Activated CD8-positive, alpha-beta memory T cell treated with anti-CD3 and anti-CD28 coated beads for 48 hours (primary cell): ENCODE measurements at places on chromosomes 5 and 9.

- no peak for DNase-seq
Measured at GRCh38 chr9:3299872-3300271, 225.9 kb downstream of the RFX3 start.

DNA sequence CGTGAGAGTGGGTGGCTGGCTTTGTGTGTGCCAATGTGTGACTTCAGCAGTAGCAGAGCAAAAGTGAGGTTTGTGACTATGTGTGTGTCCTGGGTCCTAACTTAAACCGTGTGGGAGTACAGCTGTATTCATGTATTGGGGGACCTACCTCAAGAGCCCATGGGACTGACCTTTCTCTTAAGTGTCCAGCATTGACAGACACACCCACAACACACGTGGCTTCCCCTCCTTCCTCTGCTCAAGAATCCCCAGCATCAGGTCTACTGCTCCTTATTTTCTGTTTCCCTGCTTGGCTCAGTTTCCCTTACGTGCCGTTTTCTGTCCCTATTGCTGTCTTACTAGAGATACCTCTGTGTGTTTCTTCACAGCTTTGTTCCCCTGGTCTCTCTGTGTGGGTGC, 616 bp downstream of the IL11RA start:
- no peak for DNase-seq

GRCh38 chr5:56850423-56850822, 35.1 kb downstream of the MAP3K1 start:
- no peak for DNase-seq

DNA sequence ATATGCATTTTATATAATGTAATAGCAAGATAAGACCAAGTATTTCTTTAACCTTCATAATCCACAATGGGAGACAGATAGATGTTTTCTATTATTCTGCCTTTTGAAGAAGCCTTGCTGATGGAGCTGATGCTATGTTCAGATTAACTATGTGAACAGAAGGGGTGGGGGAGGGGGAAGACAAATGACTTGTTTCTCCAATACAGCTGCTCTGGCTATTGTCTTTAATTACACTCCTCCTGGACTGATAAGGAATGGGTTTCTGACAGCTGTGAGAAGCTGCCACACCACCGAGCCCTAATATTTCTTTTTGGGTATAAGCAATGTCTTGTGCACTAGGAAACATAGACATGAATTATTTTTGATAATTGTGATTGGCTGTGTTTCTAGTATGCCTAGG, 62.0 kb downstream of the CAVIN4 start:
- no peak for DNase-seq

DNA sequence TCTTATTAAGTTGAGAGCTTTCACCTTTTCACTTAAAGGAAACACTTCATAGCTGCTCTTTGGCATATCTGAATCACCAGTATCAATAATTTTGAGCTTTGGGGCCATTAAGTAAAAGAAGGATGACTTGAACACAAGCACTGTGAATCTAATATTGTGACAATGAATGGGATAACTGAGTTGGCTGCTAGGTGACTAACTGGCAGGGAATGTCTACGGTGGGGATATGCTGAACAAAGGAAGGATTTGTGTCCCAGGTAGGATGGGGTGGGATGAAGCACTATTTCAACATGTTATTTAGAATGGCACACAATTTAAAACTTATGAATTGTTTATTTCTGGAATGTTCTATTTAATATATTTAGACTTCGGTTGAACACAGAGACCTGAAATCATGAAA, 123.6 kb downstream of the TEX10 start:
- no peak for DNase-seq

GRCh38 chr5:85000671-85001070, 616.0 kb upstream of the EDIL3 start:
- DNase-seq, result no peak

- DNase-seq, result no peak
Measured at GRCh38 chr5:8660133-8660893, 791.4 kb downstream of the MTRR start.

GRCh38 chr5:128493657-128494329, 44.3 kb downstream of the FBN2 start:
- no peak for DNase-seq

GRCh38 chr9:79687131-79687447, 115.3 kb downstream of the TLE4 start:
- DNase-seq, result no peak

GRCh38 chr5:135013445-135013844, 20.6 kb downstream of the PITX1 start:
- DNase-seq, result no peak

DNA sequence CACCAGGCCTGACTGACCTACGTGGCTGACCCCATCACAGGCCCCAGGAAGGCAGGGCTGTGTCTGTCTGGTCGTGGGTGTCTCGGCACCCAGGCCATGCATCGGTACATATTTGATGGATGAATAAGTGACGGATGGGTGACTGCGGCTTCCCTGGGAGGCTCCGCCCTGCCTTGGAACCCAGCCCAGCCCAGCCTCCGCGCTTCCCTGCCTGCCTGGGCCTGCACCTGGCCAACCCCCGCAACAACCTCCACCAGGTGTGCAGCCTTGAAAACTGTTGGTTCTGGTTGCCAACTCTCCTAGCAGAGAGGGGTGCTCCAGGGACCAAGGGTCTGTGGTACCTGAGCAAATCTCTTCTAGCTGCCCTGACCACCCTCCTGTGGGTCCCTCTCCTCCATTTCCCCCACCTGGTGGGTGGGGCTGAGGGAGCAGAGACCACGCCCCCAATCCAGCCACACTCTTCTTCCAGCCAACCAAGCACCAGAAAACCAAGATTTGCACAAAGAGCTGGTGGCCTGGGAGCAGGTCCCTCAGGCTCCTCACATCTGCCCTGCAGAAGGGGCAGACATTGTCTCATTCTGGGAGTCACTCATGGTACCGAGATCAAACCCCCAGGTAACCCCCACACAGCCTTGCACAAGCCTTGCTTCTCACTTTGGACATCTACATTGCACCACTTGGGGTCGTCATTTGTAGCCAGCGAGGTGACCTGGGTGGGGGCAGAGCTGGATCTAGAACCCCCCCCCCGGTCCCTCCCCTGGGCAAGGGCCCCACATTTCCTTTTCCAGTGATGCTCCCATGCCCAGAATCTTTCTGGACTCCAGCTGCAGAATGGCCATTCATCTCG, 100.6 kb upstream of the IER5L start:
- DNase-seq, result no peak

- no peak for DNase-seq
Measured at GRCh38 chr5:140181525-140181924, 6.5 kb downstream of the CYSTM1 start.

GRCh38 chr5:138981131-138981530, 106.0 kb upstream of the LRRTM2 start:
- DNase-seq, result no peak

- DNase-seq, result no peak
Measured at GRCh38 chr5:18329328-18329727, 695.1 kb downstream of the TAF11L14 start.

DNA sequence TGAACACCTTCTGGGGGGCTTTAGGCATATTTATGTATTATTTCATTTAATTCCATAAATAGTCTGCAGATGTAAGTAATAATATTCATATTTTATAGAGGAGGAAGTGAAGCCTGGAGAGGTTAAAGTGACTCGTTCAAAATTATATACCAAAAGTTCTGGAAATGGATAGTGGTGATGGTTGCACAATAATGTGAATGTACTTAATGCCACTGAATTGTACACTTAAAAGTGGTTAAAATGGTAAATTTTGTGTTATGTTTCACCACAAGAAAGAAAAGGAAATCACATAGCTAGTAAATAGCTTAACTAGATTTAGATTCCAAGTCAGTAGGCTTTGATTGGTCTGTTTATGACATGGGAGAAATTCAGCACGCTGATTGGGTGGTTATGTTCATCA, 13.0 kb upstream of the TMEFF1 start:
- DNase-seq, result no peak

- DNase-seq, result no peak
Measured at GRCh38 chr9:133125941-133126696, 5.1 kb upstream of the RALGDS start.

DNA sequence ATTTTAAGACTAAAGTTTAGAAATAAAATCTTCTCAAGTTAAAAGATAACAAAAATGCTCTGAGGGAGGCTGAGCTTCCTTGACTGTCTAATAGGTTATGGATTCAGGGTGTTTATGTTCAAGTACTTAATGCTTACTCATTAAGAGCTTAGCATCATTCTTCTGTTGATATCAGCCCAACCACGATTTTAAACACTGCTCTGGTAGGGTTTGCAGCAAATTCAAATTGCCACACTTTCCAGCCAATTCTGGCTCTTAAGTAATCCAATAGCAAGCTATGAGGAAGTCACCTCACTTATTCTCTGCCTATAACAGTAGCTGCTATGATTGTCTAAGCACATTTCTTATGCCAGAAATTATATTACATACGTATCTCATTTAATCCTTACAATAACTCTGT, 191.0 kb upstream of the KIF2A start:
- no peak for DNase-seq

DNA sequence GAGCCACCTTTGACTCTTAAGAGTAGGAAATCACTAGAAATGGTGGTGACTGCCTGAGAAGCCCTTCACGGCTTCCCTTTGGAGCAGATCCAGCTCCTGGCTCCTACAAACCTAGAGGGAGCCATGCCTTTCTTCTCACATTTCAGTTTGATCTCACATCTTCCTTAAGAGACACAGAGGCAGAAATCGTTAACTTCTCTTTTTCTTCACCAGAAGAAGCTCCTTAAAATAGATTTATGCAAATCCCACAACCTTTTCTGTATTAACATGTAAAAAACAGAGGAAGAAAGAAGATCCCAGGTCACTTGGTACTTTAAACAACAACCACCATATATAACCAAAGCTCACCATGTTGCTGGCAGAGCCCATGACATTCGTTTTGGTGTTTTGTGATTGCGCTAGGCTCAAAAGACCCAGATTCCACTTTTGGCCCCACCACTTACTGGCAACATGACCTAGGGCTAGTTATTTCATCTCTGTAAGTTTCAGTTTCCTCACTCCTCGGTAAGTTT, 29.6 kb downstream of the PAX5 start:
- no peak for DNase-seq

- DNase-seq, result peak; percentile 72
Measured at GRCh38 chr5:177116631-177117373, 16.8 kb upstream of the NSD1 start.

DNA sequence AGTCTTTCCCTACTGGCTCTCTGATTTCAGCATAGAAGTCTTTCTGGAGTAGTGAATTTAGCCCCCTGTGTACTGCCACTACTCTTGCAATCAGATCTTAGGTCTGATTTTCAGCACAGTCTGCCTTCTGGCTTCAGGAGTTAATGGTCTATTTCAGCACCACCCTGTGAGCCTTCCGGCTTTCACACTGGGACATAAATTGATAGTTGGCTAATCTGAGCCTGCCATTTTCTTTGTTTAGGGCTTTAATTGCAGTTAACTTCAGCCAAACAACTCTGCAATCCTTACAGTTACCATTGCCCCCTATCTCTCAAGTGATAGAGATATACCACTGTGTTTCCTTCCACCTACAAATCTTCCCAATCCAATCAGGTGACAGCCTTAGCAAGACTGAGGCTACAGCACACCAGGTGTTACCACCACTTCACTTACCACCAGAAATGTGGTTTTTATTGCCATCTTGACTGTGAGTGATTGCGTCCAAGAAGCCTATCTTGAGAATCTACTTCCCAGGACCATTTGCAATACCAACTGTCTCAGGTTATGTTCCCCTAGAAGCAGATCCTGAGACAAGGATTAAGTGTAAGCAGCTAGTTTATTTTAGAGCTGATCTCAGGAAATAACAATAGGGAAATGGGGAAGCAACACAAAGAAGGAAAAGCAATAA, 51.9 kb upstream of the NEK6 start:
- no peak for DNase-seq

GRCh38 chr5:144971108-144971850, 800.6 kb downstream of the KCTD16 start:
- no peak for DNase-seq

- no peak for DNase-seq
Measured at GRCh38 chr5:68176802-68177479, 38.6 kb upstream of the PIK3R1 start.

GRCh38 chr5:9082996-9083395, 462.9 kb downstream of the SEMA5A start:
- no peak for DNase-seq

DNA sequence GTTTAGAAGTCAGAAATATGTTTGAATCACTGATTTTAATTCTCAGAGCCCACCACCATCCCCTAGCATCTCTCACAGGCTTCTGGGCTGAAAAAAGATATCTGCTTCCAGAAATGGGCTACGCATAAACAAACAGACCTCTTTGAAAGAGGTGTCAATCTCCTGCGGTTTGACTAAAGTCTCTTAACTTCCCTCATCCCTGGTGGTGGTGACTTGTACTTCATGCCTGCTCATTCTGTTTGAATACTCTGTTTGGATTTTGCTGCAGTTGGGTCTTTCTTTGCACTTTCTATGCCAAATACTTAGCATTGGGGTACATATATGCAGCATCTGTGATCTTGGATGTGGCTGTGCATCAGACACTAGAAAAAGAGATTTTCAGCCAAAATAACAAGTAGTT, 157.2 kb upstream of the ATP10B start:
- no peak for DNase-seq
